ENCODE measurements at places on chromosomes 7 and 10. TPM values are rescaled to one million over a fixed set of nuclear protein-coding genes. Genes with fewer than 3 reads are reported as not detected.

Gene PAPOLB
- total RNA-seq: not detected

Gene SVOPL
- total RNA-seq: 0.05 TPM

DNA sequence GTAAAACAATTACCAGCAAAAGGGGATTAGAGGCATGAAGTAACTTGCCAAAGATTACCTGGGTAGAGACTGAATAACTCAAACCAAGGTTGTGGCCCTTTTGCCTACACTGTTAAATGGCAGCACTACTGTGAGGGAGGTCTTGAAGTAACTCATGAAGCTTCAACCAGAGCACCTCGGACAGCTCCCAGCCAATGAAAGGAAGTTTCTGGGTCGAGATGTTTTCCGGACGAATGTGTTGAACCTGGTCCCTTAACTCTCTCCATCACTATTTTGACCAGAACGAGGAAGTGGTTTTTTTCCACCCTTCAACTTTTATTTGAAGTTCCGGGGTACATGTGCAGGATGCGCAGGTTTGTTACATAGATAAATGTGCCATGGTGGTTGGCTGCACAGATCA lies 133.6 kb upstream of the PRKCQ start:
- DNase-seq: peak; percentile 14

Gene EBLN1
- total RNA-seq: not detected

Gene NOS3
- 0.15 TPM for total RNA-seq
